GOT3 (cell line): ENCODE measurements at places on chromosomes 3 and 15.

- DNase-seq = no peak
Measured at GRCh38 chr15:100111125-100112060, 230.4 kb downstream of the ADAMTS17 start.

- DNase-seq = no peak
Measured at GRCh38 chr3:45553469-45553974, 41.0 kb upstream of the LIMD1 start.

DNA sequence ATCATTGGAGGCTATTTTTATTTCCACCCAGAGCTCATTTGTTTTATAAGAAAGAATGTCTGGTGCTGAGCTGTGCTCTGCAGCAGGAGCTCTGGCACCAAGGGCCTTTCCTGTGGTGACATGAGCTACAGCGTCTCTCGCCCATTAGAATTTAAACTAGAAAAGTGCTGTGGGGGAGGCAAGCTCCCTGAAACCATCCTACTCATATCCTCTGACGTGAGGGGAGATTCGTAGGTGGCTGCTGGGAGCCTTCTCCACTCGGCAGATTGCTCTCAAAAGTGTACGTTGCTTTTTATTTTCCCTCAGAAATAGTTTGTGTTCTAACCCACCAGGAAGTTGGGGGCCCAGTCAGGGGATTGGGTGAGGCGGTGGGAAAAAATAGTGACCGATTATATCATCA, 76.3 kb upstream of the ARHGEF3 start:
- DNase-seq = no peak

GRCh38 chr15:64311566-64311965, 44.4 kb downstream of the CSNK1G1 start:
- DNase-seq = no peak

GRCh38 chr3:169186596-169186995, 476.9 kb downstream of the MECOM start:
- no peak for DNase-seq

- no peak for DNase-seq
Measured at GRCh38 chr3:197014942-197015575, 14.6 kb downstream of the MELTF start.

DNA sequence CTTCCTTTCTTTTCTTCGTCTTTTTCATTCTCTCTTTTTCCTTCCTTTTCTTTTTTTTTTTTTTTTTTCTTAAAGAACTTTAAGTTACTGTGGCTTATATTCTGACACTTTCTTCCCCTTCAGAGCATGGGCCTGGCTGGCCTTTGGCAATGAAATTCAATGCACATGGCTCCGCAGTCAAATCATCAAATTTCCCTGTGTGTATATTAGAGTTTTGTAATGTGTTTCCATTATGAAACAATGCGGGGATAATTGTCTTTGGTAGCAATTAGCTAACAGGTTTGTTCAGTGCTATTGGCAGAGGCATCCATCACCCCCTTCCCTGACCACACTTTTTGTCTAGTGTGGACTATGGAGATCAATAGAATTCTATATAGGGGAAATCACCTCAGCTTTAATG, 80.5 kb downstream of the CDIN1 start:
- DNase-seq = no peak

DNA sequence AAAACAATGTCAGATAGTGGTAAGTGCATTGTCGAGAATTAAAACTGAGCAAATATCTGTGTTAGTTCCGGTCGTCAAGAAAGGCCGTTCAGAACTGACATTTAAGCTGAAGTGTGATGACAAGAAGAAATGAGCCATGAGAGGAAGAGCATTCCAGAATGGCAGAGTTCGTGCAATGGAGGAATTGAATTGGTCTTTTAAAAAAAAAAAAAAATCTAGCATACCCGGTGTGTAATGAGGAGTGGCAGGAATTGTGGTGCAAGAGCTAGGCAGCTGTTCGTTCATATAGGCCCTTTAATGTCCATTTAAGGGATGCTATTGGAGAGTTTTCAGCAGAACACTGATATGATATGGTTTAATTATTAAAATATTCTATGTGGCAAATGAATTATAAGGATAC, 2.6 kb upstream of the GBE1 start:
- DNase-seq = no peak

DNA sequence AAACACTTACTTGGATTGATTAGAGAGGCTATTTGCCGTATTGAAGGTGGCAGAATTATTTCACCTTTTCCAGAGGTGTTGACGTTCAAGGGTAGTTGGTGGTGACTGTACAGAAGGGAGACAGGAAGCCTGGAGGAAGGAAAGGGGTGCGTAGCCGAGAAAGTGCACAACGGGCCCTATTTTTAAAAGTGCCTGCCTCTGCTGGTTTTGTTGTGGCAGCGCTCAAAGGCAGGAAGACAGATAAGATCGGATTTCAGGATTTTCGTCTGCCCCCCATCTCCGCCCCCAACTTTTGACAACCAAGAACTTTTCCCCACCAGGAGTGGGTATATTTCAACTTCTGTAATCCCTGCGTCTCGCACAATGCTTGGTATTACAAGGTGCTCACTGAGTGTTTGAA, 38.5 kb downstream of the SMAD3 start:
- DNase-seq = no peak

DNA sequence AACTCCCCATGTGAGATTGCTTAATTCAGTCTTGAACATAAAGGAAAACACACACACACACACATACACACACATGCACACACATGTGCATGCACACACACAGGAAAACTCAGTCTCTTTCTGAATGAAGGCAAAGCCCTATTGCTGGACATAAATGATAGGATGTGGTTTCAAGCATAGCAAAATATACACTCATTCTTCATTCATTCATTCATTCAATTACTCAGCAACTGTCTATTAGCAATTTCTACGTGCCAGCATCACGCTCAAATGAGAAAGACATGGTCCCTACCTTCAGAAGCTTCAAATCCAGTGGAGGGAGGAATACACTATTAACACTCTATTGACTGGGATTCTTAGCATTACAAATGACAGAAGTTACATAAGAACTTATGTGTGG, 41.8 kb upstream of the UBE2E2 start:
- no peak for DNase-seq

DNA sequence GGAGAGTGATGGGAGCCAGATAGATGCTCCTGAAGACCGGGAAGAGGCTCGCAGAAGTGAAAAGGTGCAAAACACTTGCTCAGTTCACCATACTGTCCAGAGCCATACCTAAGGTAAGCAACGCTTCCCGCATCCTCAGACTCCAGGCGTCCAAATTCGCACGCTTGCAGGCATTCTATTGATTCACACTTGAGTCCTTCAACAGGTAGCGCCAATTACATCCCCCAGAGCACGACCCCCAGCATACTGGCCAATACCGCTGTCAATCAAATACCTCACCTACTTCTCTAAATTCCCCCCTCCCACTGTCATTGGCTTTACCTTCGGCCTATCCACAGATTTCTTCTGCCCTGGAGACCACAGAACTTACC, 361 bp upstream of the STXBP5L start:
- no peak for DNase-seq

DNA sequence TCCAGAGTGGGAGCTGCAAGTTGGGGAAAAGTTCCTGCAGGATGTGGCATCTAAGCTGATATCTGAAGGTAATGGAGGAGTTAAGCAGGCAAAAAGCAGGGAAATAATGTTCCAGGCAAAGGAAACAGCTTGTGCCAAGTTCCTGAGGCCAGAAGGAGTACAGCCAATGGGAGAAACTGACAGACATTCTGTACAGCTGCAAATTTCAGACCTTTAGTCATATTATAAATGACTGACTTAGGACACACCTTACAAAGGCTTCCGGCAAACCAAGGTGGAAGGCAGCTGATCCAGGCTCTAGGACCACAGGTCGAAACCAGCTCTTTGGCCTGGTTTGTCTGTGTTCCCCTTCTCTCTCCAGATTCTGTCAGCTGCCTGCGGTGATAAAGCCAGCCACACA, 9.3 kb downstream of the WWTR1 start:
- no peak for DNase-seq

DNA sequence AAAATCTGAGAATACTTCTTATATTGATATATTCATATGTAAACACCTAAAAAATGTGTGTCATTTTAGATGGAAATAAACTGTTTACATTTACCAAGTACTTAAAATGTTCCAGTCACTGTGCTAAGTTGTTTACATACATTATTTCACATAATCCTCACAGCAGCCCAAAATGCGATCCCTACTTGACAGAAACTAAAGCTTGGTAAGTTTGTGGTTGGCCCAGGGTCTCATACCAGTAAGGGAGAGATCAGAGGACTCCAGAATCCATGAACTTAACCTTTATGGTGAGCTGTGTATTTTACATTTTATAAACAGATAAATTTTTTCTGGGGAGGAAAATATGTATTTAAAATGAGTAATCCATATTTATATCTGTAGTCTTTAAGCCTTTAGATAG, 51.2 kb downstream of the SLC25A26 start:
- DNase-seq = no peak

DNA sequence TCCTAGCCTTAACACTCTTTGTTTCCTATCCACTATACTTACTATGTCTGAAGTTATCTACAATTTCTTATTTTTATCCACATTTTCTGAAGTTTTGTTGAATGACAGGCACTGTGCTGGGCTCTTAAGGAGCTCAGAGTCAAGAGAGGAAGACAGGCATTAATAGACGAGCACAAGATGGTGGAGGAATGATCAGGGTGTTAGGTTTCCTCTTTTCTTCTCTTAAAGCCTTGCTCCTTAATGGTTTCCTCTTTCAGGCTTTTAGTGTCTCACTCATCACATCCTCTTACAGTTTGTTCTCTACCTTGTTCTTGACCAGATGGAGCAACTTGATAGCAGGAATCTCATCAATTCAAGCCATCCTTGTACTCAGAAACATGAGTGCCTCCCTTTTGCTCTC, 52.9 kb upstream of the BCL6 start:
- DNase-seq = no peak

DNA sequence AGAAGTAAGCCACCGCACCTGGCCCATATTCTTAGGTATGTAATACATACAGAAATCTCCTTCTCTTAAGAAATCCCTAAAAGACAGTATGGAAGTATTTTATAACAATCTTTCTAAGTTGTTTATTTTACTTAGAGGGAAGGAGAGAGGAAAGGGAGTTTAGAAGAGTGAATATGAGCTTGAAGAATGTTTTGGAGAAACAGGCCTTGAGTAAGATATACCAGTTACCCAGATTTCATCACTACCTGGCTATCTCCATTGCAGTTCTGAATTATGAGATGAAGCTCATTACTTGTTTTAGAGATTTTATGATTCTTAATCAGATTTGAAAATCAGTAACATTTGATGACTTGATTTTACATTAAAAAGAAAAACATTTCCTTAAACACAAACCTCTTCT, 71.9 kb downstream of the DCUN1D1 start:
- no peak for DNase-seq

DNA sequence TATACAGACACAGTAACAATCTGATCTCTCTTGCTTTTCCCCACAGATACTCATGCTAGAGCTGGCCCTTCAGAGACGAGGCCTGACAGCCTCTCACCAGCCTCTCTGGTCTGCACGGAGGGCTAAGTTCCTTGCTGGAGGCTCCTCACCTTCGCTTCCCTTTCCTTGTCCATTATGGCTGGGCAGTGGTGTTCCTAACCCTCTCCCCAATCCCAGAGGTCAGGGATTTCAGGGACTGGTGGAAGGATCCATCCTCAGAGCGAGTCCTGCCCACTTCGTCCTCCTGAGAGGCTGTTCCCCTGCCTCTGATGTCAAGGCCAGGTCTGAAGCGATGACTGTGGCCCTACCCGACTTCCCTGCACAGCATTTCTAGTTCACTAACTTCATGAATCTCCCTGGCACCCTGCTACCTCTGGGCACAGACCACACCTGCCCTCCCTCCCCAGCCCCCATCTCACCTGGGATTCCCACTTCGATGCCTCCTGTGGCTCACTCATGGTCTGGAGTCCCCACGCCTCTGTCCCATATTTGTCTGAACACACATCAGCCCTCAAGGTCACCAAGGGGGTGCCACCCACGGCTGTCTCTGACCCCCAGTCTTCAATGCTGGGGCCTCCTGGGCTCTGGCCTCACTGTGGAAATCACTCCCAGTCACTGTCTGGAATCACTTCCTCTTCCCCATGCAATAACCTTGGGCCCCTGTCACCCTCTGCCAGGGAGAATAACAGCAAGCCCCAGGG, 124.9 kb upstream of the PRR20G start:
- no peak for DNase-seq

DNA sequence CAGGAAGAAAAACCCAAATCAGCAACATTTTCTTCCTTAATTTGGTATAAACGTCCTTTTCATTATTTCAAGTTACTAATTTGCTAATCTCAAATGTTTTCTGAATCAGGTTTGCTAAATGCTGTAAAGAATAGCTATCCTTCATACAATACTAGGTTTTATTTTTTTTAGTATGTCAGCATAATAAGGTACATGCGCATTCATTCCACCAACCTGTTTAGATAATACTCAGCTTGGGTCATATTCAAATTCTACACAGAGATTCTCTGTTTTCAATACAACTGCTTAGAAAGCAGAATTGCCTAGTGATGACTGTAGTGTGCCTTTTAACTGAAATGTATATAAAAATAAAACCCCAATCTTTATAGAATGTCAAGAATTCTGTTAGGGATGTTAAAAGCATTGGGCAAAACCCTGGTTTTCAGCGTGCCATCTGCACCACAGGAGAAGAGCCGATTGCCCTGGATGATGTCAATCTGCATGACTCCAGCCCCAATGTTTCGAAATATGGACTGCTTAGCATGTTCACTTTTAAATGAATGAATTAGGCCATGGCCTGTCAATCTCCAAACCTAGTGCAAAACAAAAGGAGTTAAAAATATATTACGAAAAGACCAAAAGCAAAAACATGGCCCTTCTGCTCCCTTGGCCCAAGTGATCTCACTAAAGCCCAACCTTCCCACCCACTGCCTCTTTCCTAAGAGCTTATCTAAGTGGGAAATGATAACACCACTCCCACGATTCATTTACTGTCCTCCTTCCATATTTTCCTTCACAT, 107.4 kb downstream of the GLDN start:
- no peak for DNase-seq

DNA sequence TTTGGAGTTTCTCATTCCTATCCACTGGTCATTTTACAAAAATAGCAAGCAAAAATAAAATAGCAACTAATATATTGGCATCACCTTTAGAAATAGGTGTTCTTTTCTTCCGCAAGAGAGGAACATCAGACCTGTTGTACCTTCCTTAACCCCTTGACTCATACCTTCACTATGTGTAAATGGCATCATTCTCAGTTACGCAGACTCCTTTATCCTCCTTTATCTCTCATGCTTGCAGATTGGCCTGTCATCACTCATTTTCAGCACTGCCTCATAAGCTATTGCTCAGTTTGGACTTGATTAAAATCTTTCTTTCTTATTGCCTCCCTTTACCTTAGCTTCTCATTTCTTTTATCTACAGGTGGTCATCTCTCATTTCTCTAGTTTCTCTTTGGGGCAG, 21.4 kb downstream of the ARHGEF26 start:
- DNase-seq = no peak

- no peak for DNase-seq
Measured at GRCh38 chr3:12139111-12139511, 19.6 kb downstream of the TIMP4 start.

GRCh38 chr3:12751571-12751970, 7.5 kb downstream of the TMEM40 start:
- DNase-seq = no peak

- no peak for DNase-seq
Measured at GRCh38 chr15:62782071-62782841, 260.3 kb upstream of the TPM1 start.

GRCh38 chr3:118412503-118412902, 622.1 kb downstream of the IGSF11 start:
- no peak for DNase-seq

GRCh38 chr3:171749124-171749523, 61.2 kb downstream of the PLD1 start:
- DNase-seq = no peak

- DNase-seq = no peak
Measured at GRCh38 chr3:49805367-49805782, 2.3 kb downstream of the INKA1 start.
